ENCODE measurements at places on chromosomes 7 and 10. TPM values are rescaled to one million over a fixed set of nuclear protein-coding genes. Genes with fewer than 3 reads are reported as not detected.

The GOLGA7B gene
- 0.15 TPM for total RNA-seq

The CH25H gene
- 1.2 TPM for total RNA-seq

The CELF2 gene
- total RNA-seq, result 122 TPM

The EMX2 gene
- total RNA-seq, result 0.32 TPM

The KCP gene
- 0.31 TPM for total RNA-seq

The GPC2 gene
- 3.0 TPM for total RNA-seq

The SPDYE16 gene
- not detected for total RNA-seq

The SLC18A2 gene
- 0.85 TPM for total RNA-seq

The ANKRD61 gene
- total RNA-seq, result 0.27 TPM

The SUPV3L1 gene
- 18.7 TPM for total RNA-seq

The C10orf62 gene
- total RNA-seq, result not detected

The MSMB gene
- 5.7 TPM for total RNA-seq

The AKR1B15 gene
- not detected for total RNA-seq

The TMEM139 gene
- total RNA-seq, result 0.40 TPM

The SFXN4 gene
- 18.5 TPM for total RNA-seq

The WDR86 gene
- 2.6 TPM for total RNA-seq

The ASZ1 gene
- not detected for total RNA-seq

The SEMA3C gene
- total RNA-seq, result 115 TPM

The SLC26A3 gene
- total RNA-seq, result 13.1 TPM

The SLC29A3 gene
- total RNA-seq, result 5.7 TPM

The CREM gene
- total RNA-seq, result 78.1 TPM

The PIK3AP1 gene
- 5.8 TPM for total RNA-seq

The MAPK8 gene
- total RNA-seq, result 37.5 TPM

The VWC2 gene
- not detected for total RNA-seq

The PIP gene
- not detected for total RNA-seq

The CYP3A7 gene
- total RNA-seq, result not detected

The HMX3 gene
- not detected for total RNA-seq

The MMP21 gene
- 0.81 TPM for total RNA-seq

The AOC1 gene
- not detected for total RNA-seq

The GIMAP2 gene
- total RNA-seq, result 3.3 TPM

The SFTPD gene
- 1.7 TPM for total RNA-seq

The OPN1SW gene
- not detected for total RNA-seq

The TSPAN13 gene
- 2.5 TPM for total RNA-seq

The CCL24 gene
- total RNA-seq, result not detected

The ZNF365 gene
- 1.8 TPM for total RNA-seq

The ZNF804B gene
- total RNA-seq, result 0.13 TPM

The NSUN5 gene
- total RNA-seq, result 34.4 TPM

The CLRN3 gene
- not detected for total RNA-seq

The FAM237B gene
- total RNA-seq, result not detected

The ACSL5 gene
- total RNA-seq, result 9.7 TPM

The MICALL2 gene
- 17.6 TPM for total RNA-seq

The CALCR gene
- not detected for total RNA-seq

The DGKB gene
- total RNA-seq, result 19.9 TPM

The RBM20 gene
- 0.62 TPM for total RNA-seq

The STRIP2 gene
- 1.2 TPM for total RNA-seq

The PRLHR gene
- total RNA-seq, result not detected

The SLC35G1 gene
- total RNA-seq, result 4.6 TPM

The FOXL3 gene
- not detected for total RNA-seq

The SPRN gene
- total RNA-seq, result not detected

The ASAH2 gene
- 1.2 TPM for total RNA-seq

The MUC12 gene
- not detected for total RNA-seq

The PAPSS2 gene
- total RNA-seq, result 4.4 TPM

The HIP1 gene
- total RNA-seq, result 27.1 TPM

The NRCAM gene
- 4.7 TPM for total RNA-seq

The BPGM gene
- total RNA-seq, result 35.6 TPM

The DPYSL4 gene
- 1.9 TPM for total RNA-seq

The TAS2R3 gene
- 1.5 TPM for total RNA-seq

The NPY gene
- total RNA-seq, result 14.1 TPM

The C10orf53 gene
- total RNA-seq, result not detected
